ENCODE measurements at places on chromosomes 7 and 10.
A peak's percentile ranks its signal among the peaks of the same experiment; 100 is the strongest.

- DNase-seq, result peak; percentile 12
Observed at GRCh38 chr10:86105640-86106039, 261.0 kb downstream of the GRID1 start.

DNA sequence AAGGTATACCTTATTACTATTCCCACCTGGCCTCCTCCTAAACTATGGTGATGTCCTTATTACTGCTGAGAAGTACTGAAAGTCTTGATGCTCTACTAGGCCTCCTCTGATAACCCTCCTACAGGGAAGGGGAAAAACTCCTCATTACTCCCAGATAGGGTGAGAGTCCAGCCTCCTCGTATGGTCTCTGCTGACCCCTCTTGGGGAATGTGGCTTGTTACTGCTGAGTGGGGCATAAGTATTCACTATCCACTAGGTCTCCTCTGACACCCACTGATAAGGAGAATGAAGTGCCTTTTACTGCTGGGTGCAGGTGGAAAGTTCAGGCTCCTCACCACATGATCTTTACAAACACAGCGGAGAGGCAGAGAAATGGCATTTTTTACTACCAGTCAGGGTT is 222.9 kb downstream of the CHRM2 start:
- no peak for DNase-seq

DNA sequence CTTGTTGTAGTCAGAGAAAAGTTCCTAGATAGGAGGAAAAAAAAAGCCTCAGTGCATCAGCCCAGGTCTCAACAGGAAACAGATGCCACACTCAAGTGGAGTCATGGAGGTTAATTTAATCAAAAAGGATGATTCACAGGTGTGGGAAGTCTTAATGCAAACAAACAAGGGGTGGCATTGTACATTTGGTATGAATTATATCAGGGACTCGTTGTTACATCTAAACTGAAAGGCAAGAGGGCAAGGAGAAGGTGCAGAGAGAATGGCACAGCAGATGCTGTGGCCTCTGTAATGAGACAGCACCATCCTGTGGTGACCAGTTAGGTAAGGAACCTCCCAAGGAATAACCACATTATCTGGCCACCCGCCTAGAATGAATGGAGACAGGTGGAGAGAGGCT is 133.7 kb downstream of the PTPRZ1 start:
- no peak for DNase-seq

DNA sequence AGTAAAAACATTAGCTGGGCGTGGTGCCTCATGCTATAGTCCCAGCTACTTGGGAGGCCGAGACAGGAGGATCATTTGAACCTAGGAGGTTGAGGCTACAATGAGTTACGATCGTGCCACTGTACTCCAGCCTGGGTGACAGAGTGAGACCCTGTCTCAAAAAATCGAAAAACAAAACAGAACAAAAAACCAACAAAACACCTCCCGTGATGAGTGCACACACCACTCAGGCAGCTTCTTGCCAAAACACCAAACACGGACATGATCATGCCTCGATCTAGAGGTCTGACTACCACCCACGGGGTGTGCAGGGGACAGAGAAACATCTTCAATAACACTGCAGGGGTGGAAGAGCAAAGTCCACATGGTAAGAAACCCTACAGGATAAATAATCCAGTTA is 44.4 kb downstream of the AMZ1 start:
- peak; percentile 36 for DNase-seq

GRCh38 chr10:18402853-18403252 is 248.5 kb downstream of the NSUN6 start:
- no peak for DNase-seq

GRCh38 chr7:68173513-68173912 is 1176.9 kb downstream of the TYW1 start:
- DNase-seq, result no peak

DNA sequence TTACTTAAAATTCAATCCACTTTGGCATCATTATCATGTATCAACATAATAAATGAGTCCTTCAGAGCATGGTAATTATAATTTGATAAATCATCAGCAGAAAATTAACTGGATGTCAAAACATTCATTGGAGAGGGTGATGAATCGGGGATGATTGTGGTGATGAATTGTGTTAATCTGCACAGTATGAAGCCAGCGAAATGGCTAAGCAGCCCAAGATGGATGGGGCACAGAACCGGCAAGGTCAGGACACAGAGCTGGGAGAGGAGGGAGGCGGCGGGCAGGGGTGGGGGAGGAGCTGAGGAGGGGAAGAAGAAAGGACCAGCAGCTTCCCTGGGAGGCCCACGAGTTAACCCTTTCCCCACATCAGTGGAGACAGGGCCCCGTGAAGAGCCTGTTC is 536.1 kb downstream of the LRMDA start:
- no peak for DNase-seq

- no peak for DNase-seq
Observed at GRCh38 chr7:55190511-55191160, 171.8 kb downstream of the EGFR start.

DNA sequence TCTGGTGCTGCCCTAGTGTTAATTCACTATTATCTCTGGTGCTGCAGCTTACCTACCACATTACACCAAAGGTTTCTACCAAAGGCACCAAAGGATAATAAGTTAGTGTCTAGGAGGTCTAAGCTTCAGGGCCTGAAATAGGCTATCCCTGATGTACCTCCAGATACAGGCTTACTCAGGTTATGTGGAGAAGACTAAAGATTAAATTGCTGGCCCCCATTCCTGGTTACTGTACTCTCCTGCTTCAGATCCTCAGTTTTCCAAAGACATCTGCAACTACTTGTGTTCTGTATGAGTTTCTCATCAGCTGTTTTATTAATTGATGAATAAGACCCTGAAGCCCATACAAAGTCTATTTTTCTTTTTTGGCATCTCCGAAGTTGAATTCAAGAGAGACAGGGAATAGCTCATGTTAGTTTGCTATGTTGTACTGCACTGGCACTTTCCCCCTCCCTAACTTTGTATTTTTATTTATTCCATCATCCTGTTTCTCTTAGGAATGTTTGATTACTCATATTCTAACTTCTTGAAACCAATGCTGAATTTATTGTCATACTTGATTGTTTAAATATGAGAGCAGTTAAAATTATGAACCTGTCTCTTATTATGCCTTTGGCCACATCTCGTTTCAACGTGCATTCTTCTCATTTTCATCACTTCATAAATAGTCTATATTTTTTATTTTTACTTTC is 85.9 kb downstream of the PON1 start:
- DNase-seq, result no peak

DNA sequence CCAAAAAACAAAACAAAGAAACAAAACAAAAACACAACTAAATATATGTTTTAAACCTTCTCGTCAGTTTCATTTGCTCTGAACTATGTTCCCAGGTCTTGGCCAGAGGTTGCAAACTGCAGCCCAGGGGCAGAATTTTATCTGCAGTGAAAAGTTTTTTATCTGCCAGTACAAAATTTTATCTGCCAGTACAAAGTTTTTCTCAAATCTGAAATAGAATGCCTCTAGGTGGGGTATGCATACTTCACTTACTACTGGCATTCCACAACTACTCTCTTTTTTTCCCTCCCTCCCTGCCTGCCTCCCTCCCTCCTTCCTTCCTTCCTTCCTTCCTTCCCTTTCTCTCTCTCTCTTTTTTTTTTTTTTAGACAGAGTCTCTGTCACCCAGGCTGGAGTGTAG is 9.4 kb upstream of the CLDN3 start:
- no peak for DNase-seq

GRCh38 chr7:157522189-157522588 is 185.4 kb downstream of the DNAJB6 start:
- peak; percentile 55 for DNase-seq

- DNase-seq, result no peak
Observed at GRCh38 chr7:108452707-108453106, 3.5 kb downstream of the NRCAM start.

DNA sequence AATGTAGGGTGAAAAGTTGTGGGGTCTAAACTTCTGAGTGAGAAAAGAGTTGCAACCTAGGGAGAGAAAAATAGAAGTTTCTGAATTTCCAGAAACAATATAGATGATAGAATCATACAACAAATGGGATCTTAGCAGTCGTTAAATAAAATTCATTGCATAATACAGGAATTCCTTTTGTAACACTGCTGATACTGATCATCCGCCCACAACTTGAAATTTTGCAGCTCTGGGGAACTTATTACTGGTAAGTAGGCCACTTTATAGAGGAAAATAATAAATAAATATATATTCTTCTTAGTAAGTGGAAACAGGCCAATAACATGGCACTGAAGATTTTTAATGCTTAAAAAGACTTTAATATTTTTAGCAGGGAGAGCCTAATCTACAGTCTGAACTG is 81.9 kb upstream of the SMIM30 start:
- DNase-seq, result no peak

DNA sequence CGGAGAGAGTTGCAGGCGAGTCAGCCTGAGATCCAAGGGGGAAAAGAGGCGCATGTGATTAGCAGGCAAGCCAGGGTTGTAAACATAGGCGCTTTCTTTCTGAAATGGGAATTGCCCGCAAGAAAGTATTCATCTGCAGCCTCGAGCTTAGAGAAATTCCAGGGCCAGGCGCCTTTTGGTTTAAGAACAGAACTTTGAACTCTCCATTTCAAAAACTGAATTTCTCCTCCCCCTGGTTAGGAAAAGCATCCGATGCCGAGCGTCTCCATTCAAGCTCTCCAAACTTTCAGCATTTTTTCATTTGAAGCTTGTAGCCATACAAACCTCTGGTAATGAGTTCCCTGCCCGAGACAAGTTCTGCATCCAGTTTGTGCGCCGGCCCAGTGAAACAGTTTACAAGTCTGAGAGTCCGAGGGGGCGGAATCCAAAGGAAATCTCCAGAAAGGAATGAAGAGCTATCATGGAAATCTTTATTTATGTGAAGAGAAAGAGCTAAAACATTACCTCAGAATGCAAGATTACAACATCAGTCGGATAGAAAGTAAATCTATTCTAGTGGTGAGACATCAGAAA is 69.9 kb downstream of the FAM204A start:
- DNase-seq, result no peak

- peak; percentile 54 for DNase-seq
Observed at GRCh38 chr10:5905854-5906507, 15.9 kb downstream of the FBH1 start.

GRCh38 chr7:155228459-155228845 is 69.2 kb upstream of the INSIG1 start:
- DNase-seq, result no peak

GRCh38 chr10:78974617-78975317 is 94.0 kb upstream of the ZMIZ1 start:
- peak; percentile 87 for DNase-seq

GRCh38 chr10:105252911-105253310 is 611.8 kb downstream of the SORCS3 start:
- no peak for DNase-seq

GRCh38 chr10:93702210-93703001 is at the start of gene FRA10AC1:
Gene FRA10AC1, minus strand, starts transcription at chr10:93702592. Its CDS starts 2,486 bp downstream, at chr10:93700106.
- peak; percentile 95 for DNase-seq

GRCh38 chr7:2517678-2518507 is 1.7 kb upstream of the LFNG start:
- DNase-seq, result no peak

DNA sequence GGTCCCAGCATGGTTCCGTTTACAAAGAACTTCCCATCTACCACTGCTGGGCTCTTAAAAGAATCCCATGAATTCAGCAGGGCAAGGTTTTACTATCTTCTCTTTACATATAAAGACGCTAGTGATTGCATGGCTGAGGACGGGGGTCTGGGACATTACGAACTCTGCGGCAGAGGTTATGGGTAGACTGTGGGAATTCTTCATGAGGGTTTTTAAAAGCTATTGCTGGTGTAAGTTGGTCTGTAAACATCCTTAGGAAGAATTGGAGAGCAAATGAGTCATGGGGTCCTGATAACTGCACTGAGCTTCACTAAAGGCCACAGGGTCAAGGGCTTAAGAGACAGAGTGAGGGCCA is 53.1 kb upstream of the TMEM72 start:
- DNase-seq, result no peak

- DNase-seq, result no peak
Observed at GRCh38 chr10:19848226-19848985, 32.2 kb downstream of the PLXDC2 start.

GRCh38 chr7:5472432-5473315 is 49.0 kb upstream of the TNRC18 start:
- DNase-seq, result no peak

DNA sequence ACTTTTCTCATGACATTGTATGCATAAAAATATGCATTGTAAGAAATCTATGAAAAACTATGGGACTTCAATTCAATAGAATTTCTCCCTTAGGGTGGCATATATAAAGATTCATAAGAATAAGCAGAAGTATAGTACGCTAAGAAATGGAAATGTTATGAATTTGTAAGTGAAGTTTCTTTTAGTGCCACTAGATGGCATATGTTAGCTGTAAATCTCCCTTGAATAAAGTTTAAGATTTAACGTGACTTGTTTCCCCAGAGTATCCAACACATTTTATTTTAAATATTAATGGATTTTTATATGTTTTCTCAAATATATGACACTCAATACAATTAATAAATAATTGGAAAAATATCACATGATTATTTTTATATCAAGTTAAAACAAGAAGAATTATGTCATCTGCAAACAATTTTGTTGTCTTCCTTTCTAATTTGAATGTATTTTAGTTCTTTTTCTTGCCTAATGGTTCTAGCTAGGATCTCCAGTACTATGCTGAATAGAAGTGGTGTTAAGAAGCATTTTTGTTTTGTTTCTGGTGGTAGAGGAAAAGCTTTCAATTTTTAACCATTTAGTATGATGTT is 287.2 kb downstream of the HGF start:
- no peak for DNase-seq

DNA sequence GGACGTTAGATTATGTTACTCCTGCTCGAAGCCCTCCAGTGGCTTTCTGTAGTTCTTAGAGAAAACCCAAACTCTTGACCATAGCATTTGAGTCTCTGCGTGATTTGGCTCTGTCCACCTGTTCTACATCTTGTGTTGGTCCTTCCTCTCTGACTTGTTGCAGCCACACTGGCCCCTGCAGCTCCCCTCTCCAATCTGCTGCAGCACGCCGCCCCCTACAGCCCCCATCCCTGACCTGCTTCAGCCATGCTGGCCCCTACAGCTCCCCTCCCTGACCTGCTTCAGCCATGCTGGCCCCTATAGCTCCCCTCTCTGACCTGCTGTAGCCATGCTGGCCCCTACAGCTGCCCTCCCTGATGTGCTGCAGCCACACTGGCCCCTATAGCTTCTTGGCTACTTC is 29.2 kb downstream of the TRRAP start:
- DNase-seq, result no peak

GRCh38 chr10:48776528-48776927 is 91.9 kb downstream of the WDFY4 start:
- DNase-seq, result no peak

GRCh38 chr7:43764039-43764761 is 5.7 kb downstream of the BLVRA start:
- DNase-seq, result peak; percentile 71

DNA sequence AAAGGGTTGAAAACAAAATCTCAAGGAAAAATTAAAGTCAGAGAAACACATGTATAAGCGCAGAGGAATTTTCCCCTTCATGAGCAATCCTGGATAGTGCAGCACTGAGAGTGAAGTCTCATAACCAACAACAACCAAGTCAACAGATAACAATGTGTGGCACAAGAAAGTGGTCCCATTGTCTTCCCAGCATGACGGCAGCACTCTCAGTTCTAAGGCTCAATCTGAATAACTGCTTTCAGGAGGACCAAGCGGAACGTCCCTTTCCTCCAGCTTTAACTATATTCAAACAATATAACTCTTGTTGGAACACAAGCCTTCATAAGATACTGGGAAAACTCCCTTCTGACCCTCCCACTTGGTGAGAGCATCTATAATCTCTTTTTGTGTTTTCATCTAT is 137.9 kb downstream of the RAPGEF5 start:
- no peak for DNase-seq

All from activated effector memory CD4-positive, alpha-beta T cell treated with anti-CD3 and anti-CD28 coated beads, Interleukin-2, amount 50 U/mL, for 16 hours (primary cell).